ENCODE measurements at places on chromosomes 6 and 20. TPM values are rescaled to one million over a fixed set of nuclear protein-coding genes. Genes with fewer than 3 reads are reported as not detected.

- no peak for DNase-seq
Observed at GRCh38 chr6:8218861-8219260, 116.5 kb upstream of the EEF1E1 start.

- no peak for DNase-seq
Observed at GRCh38 chr20:48238326-48238725, 453.0 kb upstream of the SULF2 start.

GRCh38 chr6:169112483-169113320 lies 140.9 kb downstream of the THBS2 start:
- no peak for DNase-seq

DNA sequence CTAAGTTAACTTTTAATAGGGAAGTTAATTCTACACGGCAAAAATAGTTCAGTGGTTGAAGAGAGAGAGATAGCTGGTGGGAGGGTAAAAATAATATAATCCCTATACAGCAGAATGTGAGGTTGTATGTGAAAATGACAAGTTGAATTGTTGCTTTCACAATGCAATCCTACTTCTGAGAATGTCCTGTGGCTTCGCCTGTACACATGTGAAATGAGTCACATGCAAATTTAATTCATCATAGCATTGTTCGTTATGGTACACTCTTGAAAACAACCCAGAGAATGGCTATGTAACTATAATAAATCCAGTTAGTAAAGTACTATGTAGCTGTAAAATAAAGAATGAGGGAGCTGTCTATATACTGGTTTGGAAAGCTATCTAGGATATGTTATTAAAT lies 46.0 kb upstream of the HINT3 start:
- DNase-seq, result no peak

DNA sequence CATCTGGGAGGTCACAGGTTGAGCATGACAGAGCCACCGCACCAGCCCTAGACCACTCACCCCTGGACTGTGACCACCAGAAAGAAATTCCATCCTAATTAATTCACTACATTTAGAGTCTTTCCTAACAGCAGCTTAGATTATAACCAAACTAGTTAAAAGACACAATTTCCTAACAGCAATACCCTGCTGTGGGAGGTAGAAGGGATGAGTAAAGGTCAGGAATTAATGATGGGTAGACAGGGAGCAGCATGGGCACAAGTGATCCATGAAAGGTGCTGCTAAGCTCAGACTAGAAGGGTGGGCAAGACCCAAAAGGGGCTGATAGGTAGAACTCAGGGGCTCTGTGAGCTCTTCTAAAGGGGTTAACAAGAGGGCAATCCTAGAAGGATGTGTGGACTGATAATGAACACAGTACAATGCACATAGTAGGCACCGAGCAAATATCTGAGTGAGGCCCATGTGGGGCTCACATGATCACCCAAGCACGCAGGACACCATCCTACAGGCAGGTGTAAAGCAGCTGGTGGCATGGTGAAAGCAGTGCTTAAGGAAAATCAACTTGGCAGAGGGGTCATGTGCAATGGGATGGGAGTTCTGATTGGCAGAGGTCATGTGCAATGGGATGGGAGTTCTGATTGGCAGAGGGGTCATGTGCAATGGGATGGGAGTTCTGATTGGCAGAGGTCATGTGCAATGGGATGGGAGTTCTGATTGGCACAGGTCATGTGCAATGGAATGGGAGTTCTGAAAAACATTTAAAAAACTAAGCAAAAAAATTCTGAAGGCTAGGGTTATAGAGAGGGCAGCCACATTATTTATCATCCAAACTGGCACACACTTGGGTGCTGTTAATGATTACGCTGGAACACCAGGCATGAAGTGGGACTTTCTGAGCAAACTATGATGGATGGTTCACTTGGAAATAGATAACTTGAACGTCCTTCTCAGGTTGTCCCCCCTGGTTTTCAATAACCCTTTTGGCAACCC lies 188.2 kb upstream of the FOXQ1 start:
- no peak for DNase-seq

DNA sequence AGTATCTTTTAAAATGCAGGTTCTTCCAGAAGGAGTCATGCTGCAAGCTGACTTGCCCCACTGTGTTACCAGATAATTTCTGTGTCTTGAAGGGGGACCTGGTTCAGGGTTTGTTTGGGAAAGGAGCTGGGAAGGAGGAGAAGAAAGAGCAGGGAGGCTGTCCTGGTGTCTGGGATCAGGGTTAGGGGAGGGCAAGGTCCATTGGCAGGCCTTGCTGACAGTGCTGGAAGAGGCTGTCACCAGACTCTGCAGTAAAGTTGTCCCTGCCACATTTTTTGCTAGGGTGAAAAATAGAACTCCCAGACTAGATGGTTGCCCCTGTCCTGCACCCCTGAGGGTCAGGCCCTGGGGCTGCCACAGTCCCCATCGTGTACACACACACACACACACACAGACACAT lies 14.9 kb downstream of the GLP1R start:
- DNase-seq, result no peak

- no peak for DNase-seq
Observed at GRCh38 chr6:7414811-7415210, 25.2 kb downstream of the RIOK1 start.

DNA sequence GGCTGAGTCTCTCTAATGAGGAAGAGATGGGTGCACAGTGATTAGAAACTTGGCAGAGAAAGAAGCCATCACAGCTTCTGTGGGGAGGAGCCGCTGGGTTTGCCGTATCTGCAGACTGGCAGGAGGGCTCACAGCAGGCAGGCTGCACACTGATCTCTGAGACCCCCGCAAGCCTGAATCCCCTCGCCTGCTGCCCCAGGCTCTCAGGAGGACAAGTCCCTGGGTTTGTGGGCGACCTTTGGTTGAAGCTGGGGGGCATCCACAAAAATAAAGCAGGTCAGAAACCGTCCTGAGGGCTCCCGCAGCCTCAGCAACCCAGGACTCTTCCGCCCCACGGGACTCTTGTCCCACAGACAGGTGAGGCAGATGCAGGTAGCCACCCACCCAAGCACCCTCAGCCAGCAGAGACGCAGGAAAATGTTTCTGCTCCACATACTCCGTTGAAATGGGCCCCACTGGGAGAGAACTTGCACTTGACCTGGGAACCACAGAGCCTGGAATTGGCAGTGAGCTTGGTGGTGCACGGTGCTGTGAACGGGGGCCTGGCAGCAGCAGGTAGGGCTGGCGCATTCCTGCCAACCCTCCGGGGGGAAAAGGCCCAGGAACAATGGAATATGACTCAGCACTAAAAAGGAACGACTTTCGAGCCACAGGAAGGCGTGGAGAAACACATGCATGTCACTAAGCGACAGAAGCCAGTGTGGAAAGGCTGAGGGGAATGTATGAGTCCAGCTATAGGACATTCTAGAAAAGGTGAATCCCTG lies 89.9 kb downstream of the YTHDF1 start:
- DNase-seq, result no peak

TRIM15 gene
- polyA plus RNA-seq, result 0.41 TPM

DNA sequence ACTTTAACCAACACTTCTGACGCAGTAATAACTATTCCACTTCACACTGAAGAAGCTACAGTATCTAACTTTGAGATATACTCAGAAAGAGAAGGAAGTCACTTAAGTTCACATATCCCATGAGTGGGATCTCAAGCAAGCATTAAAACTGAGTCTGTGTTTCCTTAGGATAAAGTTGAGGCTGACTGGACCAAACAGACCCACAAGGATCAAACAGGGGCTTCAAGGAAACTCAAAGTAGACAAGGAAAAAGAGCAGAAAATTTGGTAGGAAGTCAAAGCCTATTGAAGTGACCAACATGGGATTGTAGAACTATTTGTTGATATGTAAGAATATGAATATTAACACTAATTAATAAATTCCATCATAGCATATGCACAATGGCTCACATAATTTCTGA lies 294.9 kb downstream of the ADGB start:
- no peak for DNase-seq

DEF6 gene
- polyA plus RNA-seq, result 4.1 TPM

NKAIN2 gene
- 16.1 TPM for polyA plus RNA-seq

KCNK16 gene
- polyA plus RNA-seq, result not detected

GGTLC1 gene
- not detected for polyA plus RNA-seq
